ENCODE measurements at places on chromosomes 3 and 15.
A peak's percentile ranks its signal among the peaks of the same experiment; 100 is the strongest.

DNA sequence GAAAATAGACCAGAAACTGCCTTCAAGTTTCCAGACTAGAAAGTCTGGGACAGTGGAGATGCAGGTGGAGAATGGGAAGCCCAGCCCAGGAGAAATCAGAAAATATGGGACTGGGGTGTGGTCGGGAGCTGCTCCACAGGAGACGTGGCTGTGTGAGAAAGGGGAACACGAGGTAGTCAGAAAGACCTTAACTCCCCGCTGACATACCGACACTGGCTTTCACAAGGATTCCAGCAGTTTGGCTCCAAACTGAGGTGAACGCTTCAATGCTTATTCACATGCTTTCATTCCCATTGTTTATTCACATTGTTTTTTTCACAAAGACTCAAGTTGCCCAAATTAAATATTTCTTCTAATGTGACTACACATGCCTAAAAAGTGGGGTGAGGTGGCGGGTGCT, 111.5 kb upstream of the SLCO3A1 start:
- DNase-seq = no peak

- no peak for DNase-seq
Observed at GRCh38 chr15:61315471-61315870, 86.4 kb upstream of the RORA start.

DNA sequence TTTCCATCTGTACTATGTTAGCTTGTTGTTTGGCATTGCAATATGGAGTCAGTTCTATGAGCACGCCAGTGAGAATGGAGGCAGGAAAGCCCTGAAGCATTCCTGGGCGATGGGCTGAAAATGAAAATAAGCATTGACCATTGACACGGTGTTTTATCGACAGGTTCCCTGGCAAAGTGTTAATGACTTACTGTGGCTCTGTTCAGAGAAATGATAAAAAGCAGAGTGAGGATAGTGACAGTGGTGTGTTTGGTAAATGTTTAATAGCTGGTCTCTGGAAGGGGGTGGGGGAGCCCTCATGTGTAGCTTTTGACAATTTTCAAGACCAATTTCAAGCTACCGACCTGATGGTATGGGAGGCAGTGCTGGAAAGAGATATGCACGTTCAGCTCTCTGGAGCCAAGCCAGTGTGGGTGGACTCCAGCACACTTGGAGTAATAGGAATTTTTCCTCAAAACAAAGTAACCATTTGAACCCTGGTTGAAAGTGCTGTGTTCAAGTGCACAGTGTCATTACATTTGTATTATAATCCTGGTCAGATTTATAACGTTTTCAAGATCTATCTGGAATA, 341.7 kb upstream of the ROBO2 start:
- no peak for DNase-seq

DNA sequence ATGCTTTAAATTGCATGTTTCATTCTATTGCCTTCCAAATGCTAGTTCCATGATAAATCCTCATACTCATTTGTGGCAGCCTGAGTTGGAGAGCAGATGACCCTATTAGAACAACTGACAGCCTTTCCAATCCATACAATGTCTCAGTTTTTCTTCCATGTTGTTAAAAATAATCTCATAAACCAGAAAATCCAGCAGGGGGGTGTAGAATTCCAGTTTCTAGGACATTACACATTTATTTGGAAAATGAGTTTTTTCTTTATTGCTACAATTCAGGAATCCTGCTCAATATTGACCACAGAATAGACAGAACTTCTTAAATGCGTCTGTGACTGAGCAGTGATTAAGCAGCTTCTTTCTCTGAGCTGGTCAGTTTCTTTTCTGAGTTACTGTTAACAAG, 174.2 kb upstream of the ATP10A start:
- DNase-seq = no peak

DNA sequence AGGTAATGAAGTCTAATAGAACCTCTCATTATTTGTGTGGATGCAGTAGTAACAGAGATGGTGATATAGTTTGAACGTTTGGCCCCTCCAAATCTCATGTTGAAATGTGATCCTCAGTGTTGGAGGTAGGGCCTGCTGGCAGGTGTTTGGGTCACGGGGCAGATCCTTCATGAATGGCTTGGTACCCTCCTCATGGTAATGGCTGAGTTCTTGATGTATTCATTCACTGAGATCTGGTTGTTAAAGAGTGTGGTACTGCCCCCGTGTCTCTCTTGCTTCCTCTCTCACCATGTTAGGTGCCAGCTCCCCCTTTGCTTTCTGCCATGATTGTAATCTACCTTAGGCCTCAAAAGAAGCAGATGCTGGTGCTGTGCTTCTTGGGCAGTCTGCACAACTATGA, 606.8 kb downstream of the UNC13C start:
- DNase-seq = no peak

- no peak for DNase-seq
Observed at GRCh38 chr15:51580982-51581381, 41.6 kb downstream of the DMXL2 start.

GRCh38 chr3:161689584-161690298, 193.1 kb downstream of the OTOL1 start:
- no peak for DNase-seq

GRCh38 chr15:95024351-95024750, 793.0 kb downstream of the MCTP2 start:
- peak; percentile 49 for DNase-seq
